ENCODE measurements at places on chromosomes 6 and 20.

DNA sequence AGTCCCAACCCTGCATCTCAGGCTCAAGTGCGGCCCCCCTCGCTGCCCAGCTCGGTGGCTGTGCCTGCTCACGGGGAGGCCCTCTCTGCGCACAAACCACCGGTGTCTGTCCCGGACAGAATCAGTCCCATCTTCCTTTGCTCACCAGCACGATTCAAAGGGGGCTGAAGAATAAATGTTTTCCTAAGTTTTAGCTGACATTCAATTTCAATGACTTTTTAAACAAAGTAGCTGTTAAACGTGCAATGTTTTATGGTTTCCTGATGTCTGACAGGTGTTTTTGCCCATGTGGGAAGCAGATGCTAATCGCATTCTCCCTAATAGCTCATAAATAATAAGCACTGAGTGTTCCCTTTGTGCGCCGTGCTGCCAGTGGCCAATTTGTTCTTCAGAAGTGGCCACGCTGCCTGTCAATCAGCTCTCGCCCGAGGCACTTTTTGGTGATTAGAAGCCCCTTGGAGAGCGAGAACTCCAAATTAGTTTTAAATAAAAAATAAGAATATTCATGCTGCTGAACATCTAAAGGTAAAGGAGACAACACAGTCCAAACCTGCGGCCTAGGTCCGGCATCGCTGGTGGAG is 26.3 kb downstream of the BHLHE23 start:
- no peak for DNase-seq

- DNase-seq: no peak
These were observed 52.7 kb downstream of the FGD2 start for GRCh38 chr6:37058084-37058586.

DNA sequence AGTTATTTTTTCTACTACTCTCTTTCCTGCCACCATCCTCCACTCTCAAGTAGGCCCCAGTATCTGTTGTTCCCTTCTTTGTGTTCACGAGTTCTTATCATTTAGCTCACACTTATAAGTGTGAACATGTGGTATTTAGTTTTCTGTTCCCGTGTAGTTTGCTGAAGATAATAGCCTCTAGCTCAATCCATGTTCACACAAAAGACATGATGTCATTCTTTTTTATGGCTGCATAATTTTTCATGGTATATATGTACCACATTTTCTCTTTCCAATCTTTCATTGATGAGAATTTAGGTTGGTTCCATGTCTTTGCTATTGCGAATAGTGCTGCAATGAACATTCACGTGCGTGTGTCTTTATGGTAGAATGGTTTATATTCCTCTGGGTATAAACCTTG is 237.9 kb upstream of the FERMT1 start:
- no peak for DNase-seq

- no peak for DNase-seq
These were observed 5.9 kb downstream of the CCND3 start for GRCh38 chr6:41935685-41936072.

DNA sequence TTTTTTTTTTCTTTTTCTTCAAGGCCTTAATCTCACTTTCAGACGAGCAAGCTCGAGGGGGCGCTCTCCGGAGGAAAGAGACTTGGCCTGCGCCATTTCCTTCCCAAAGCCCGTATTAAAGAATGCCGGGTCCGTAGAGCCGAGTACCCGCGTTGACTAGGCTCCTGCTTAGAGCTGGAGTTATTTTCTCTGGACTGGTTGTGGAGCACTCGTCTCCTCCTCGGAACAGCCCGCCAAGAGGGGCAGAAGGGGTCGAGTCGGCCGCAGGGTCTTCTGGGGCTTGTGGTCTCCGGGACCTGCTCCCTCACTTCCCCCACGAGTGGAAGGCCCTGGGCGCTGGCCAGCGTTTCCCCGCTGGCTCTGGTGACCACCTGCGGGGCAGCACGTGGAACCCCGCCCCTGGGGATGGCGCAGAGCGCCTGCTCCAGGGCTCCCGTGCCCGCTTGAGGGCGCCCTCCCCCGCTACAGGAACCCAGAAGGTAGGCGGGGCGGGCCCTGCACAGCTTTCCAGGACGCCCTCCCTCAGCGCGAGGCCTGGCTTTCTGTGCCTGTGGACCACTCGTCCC is 2.7 kb upstream of the MEI4 start:
- DNase-seq: no peak

DNA sequence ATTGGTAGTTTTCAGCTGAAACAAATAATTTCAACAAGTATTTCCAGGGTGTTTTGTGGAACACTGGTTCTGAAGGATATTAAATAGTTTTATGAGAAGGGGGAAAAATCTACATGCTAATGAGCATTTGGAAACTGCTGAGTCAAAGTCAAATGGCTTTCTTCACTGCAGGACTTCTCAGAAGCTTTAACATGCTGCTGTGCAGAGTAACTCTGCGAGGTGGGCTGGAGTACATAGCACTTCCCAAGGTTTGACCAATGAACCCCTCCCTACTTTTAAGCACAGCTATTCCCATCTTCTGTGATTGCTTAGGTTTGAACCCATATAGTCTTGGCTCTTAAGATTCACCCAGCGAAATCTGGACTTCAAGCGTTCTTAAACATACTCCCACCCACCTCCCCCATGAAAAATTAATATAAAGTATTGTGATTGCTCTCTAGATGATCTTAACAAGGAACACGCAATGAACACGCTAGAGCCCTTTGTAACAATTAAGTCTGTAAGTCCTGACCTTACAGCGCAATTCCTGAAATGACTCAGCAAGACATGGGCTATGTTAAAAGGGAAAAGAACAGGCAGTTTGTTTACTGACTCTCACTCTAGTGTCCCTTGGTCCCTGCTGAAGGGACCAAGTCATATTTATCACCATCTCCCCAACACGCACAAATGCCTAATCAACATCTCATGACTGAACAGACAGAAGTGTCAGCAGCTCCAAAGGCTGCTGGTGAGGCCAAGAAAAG is 105.2 kb downstream of the NFATC2 start:
- DNase-seq: no peak

DNA sequence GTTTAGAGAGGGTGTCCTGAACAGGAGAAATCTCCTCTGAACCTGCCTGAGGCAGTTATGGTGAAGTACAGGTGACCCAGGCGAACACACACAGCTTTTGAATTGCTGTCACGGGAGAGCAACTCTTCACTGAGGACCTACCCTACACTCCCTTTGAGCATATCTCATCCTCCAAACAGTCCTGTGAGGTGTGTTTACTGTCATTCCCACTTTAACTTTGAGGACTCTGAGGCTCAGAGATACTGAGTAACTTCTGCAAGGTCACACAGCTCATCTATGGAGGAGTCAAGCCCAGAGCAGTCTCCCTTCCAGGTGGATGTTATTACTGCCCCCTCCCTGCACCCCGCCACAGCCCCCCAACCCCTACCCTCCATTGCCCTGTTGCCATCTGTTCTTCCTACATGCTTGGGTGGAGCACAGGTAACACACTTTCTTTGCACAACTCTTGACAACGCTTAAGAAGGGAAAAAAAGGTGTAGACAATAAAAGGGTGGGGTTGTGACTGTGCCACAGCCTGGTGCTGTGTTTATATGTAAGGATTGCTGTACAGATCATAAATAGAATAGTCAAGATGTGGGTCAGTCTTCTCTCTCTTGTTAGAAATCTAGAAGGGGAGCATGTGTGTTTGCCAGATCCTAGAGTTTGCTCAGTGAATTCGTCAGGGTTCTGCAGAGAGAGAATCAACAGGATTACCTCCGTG is 4.3 kb upstream of the TRAF3IP2 start:
- DNase-seq: no peak

DNA sequence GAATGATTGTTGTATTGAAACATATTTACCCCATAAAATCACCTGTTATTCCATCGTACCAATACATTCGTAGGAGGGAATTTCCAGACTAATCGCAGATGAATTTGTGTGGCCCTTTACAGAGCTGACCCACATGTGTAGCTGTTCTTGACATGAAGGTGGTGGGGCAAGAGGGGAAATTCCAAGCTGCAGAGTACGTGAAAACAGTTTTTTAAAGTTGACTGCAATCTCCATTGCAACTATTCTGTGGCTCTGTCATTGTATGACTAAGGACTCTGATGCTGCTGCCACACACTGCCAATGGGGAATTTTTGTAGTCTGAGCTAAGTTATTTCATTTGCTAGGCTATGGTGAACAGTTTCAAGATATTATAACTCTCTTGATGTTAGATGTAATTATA is 46.4 kb upstream of the ADTRP start:
- no peak for DNase-seq

GRCh38 chr6:84150705-84151104 is 76.7 kb downstream of the CEP162 start:
- DNase-seq: no peak

- no peak for DNase-seq
These were observed 34.1 kb upstream of the HMGA1 start for GRCh38 chr6:34202329-34203201.

DNA sequence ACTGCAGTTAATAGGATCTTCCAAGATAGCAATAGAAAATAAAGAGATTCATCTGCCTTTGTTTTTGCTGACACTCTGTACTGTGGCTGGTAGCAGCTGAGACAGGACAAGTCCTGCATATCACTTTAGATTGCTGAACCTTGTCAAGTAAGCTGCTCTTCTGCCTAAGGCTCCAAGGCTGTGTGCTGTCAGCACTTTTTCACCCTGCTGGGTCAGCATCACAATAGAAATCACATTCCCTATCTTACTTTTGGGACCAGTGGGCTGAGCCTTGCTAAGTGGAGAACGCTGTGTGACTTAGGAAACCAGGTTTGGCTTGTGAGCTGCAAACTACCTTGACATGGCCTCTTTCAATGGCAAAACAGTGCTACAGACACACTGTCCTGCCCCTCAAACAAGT is 263.9 kb downstream of the FRK start:
- no peak for DNase-seq

DNA sequence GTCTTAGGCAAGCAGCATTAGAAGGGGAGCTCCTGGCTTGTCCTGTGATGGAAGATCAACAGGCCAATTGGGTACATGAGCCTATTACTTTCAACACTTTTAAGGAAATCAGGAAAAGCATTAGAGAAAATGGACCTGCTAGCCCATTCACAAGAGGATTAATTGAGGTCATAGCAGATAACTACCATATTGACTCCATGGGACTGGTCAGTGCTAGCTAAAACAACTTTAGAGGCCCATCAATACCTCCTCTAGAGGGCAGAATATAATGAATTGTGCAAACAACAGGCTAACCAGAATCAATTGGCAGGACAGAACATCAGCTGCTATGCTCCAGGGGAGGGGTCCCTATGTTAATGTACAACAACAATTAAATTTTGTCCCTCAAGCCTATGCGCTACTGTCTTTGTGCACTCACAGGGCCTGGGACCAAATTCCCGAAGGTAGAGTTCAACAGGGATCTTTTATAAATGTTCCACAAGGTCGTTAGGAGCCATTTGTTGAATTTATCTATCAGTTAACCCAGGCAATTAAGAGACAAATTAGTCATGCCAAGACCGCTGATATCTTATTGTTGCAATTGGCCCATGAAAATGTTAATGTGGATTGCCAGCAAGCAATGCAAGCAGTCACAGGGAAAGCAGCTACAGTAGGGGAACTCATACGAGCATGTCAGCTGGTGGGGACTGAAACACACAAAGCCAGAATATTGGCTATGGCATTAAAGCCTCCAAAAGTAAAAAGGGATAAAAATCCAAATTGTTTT is 106.6 kb upstream of the BTN3A2 start:
- no peak for DNase-seq

- no peak for DNase-seq
These were observed 114.7 kb downstream of the PSMB1 start for GRCh38 chr6:170438402-170438753.

DNA sequence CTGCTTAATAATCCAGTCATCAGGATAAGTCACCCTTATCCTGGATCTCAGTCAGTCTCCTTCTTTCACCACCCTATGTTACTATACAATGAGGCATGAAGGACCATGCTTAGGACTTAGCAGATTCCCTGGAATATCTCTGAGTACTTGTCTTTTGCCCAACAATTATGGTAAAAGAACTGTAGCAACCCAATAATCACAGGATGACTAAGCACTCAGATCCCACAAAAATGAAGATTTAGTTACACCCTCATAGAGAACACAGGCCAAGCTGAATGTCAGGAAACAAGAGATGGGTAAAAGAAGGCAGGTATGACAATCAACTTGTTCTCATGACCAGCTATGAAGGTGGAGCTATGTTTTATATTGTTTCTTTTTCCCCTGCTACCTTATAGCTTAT is 91.4 kb downstream of the EDN1 start:
- no peak for DNase-seq

DNA sequence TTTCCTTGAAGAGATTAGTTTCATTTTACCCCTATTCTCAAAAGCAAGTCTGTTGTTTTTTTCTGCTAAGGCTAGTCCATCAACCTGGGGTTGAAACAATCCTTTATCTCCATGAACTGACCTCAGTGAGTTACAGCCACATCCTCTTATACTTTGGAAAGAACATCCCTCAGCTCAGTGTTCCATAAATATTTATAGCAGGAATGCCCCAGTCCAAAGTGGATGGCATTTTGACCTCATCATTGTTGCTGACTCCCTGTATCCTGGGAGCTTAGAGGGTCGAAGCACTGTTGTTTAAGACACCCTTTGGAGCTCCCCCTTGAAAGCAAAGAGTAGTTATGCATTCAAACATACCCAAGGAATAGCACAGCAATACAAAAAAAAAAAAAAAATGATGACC is 16.2 kb upstream of the CDYL start:
- DNase-seq: no peak

GRCh38 chr6:3432416-3432815 is 24.4 kb downstream of the SLC22A23 start:
- DNase-seq: no peak

GRCh38 chr6:14511061-14511586 is 393.6 kb downstream of the CD83 start:
- no peak for DNase-seq

- DNase-seq: no peak
These were observed 41.8 kb downstream of the OR2B2 start for GRCh38 chr6:27870291-27870870.

GRCh38 chr20:47118206-47118605 is 223.6 kb downstream of the EYA2 start:
- no peak for DNase-seq

GRCh38 chr20:64055893-64056638 is 6.6 kb upstream of the SOX18 start:
- DNase-seq: no peak

GRCh38 chr6:135600086-135600702 is 102.7 kb upstream of the AHI1 start:
- no peak for DNase-seq

- no peak for DNase-seq
These were observed 101.5 kb upstream of the PTCHD4 start for GRCh38 chr6:48212501-48212900.

DNA sequence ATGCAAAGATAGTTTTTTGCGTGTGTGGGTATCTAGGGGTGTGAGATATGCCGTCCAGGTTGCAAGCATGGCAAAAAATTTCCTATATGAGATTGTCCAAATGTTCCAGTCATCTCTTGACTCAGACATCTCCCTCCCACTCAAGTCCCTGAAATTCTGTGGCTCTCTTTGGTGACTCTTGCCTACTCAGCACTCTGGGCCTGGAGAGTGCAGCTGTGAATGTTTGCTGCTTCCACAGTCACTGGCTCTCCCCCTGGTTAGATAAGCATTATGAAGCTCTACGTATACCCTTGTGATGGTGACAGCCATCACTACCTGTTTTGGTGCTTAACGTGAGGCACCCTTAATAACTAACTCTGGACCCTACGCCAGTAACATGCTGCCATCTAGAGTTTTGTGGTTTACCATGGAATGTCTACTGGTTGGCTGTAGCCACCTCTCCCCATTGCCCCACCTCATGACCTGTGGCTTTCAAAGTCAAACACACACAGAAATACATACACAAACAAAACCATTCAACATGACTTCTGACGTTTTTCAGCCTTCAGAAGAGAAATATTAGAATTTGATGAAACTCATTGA is 621.9 kb upstream of the CITED2 start:
- peak; percentile 18 for DNase-seq
